ENCODE measurements at places on chromosomes 13 and 19.

- no peak for DNase-seq
Observed at GRCh38 chr13:20567881-20568528, 1.0 kb downstream of the IFT88 start.

GRCh38 chr13:66655847-66656454, 574.2 kb downstream of the PCDH9 start:
- DNase-seq = no peak

DNA sequence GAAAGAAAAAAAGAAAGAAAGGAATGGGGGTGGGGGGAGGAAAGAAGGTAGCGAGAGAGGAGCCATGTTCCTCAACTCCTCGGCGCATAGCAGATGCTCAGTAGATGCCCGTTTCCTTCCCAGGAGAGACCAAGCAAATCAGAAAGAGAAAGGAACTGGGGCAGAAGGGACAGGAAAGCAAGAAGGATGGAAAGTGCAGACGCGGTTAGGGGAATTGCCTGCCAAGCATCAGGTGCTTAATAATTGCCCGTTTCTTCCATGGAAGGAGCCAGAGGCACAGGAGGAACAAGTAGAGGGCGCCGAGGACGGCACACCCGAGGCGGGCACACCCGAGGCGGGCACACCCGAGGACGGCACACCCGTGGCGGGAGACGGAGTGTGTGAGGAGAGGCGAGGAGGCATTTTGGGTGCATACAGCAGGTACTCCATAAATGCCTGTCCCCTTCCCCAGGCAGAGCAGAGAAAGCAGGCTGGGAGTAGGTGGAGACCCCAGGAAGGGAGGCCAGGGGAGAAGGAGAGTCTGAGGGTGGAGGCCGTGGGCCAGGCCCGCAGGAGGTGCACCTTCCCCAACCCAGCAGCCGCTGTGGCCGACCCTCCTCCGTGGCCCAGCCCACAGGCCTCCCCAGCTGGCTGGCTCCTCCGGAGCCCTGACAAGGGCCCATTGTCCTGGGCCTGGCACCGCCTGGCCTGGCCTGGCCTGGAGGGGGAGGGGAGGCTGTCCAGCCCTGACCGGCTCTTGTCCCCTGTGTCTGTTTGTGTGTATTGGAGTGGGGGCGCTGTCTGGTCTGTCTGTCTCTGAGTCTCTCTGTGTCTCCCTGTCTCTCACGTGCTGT, 14.6 kb downstream of the JOSD2 start:
- DNase-seq = no peak

DNA sequence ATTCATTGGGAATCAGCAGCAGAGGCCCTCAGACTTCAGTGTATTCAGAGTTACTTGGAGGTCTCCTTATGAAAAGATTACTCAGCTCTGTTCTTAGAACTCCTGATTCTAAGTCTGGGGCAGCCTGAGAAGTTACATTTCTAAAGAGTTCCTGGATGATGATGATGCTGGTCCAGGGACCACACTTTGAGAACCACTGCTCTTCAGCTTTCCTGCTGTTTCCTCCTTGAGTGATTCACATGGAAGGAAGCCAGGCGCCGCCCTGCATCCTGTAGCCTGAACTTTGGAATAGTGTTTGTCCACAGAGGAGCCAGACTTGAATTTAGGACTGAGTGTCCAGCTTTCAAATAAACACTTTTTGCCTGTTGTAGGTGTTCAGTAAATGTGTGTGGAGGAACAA, 2.9 kb downstream of the CEBPG start:
- no peak for DNase-seq

DNA sequence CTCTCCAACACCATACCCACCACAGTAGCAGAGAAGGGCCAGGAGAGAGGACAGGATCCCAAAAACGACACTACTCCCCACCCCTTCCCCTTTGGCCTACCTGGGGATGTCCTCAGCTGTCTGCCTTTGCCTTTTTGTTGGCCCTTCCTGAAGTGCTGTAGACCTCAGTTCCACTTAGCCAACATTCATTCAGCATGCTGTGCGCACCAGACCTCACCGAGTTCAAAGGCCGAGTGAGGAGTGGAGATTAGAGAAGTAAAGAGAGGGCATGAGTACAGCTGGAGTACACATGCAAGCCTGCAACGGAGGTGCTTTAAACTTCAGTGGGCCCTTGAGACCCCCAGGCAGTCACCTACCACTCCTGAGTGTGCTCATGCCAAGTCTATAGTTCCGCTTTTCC, 99.0 kb downstream of the TEX26 start:
- no peak for DNase-seq

DNA sequence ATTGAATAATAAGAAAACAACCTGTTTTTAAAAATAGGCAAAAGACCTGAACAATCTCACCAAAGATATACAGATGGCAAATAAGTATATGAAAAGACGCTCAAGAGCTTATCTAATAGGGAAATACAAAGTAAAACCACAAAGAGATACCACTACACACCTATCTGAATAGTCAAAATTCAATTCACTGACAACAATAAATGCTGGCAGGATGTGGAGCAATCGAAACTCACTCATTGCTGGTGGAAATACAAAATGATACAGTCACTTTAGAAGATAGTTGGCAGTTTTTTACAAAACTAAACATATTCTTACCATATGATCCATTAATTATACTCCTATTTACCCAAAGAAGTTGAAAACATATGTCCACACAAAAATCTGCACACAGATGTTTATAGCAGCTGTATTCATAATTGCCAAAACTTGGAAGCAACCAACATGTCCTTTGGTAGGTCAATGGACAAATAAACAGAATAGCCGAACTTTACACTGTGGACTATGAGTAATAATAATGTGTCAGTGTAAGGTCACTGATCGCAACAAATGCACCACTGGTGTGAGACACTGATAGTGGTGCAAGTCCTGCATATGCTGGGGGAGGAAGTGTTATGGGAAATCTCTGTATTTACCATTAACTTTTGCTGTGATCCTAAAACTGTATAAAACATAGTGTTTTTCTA, 20.8 kb downstream of the ZC3H13 start:
- no peak for DNase-seq

DNA sequence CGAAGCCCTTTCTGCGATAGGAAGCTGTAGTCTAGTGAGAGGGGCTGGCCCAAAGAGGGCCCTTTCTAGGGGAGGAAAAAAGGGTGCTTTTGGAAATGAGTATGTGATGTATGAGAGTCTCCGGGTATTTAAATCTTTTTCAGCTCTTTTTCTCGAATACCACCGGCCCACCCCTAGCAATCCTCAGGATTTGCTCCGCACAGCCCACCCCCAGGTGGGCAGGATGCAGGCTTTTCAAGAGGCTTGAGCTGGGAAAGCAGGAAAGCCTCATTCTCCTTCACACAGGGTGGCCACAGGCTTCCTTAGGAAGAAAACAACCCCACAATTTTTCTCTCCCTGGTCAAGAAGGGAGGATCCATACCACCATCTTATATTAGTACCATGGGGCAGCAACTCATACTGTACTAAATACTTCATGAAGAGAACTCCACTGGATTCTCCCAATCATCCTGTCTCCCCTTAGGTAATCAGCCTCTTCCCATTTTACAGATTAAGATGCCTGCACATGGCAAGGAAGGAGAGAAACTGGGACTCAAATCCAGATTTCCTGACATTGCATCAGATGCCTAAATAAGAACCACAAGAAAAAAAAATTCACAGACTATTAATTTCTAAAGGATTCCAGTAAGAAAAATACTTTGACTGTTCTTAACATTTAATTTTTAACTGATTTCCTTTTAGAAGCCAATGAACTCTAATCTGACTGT, 84.4 kb downstream of the STK24 start:
- no peak for DNase-seq

GRCh38 chr19:38793671-38794070, 4.7 kb downstream of the LGALS7B start:
- DNase-seq = no peak

DNA sequence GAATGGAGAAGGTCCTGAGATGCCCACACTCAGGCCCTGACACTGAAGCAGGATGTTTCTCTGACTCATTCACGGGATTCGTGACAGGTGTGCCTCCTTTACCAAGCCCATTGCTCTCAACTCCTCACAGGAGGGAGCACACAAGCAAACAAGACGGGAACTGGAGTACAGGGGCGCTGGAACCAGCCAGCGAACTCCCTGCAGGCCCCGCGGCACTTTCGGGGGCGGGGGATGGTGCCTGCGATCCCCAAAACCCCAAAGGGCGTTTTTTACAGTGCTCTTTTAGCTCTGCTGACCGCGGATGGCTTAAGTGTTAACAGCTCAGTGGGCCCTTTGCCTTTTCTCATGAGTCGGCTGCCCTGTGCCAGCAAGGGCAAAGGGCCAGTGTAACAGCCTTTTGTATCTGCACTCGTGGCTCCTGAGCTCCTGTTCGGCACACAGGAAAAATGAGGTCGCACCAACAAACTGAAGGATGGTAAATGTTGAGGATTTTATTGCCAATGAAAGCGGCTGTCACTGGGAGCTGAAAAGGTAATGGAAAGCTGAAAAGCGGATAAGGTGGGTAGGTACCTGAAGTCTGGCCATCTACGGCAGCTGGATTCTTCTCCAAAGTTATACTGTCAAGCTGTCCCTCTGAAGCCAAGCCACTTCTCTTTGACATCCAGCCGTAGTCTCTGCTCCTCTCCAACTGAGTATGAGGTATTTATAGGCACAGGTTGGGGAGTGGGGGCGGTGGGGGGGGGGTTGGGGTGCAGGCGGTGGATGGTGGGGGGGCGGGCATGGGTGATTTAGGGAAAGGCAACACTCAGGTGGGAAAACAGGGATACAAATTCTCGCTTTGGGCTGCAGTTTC, 65.0 kb upstream of the TRPC4 start:
- DNase-seq = no peak

- DNase-seq = no peak
Observed at GRCh38 chr13:97423300-97424045, 10.5 kb upstream of the RAP2A start.

DNA sequence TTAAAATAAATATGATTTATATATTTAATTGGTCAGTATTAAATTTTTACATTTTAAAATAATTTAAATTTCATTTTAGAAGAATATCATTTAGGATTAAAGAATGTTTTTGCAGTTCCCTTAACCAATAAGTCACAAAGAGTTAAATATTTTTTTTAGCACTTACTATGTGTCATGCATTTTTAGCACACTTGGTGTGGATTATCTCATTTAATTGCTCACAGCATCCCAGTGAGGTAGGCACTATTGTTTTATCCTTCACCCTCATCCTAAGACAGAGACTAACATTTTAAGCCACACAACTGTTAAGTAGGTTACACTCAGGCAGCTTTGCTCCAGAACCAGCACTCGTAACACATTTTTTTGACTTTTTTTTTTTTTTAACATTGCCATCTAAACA, 78.2 kb downstream of the URI1 start:
- no peak for DNase-seq

GRCh38 chr19:18502638-18503294, 19.1 kb downstream of the ELL start:
- DNase-seq = no peak

DNA sequence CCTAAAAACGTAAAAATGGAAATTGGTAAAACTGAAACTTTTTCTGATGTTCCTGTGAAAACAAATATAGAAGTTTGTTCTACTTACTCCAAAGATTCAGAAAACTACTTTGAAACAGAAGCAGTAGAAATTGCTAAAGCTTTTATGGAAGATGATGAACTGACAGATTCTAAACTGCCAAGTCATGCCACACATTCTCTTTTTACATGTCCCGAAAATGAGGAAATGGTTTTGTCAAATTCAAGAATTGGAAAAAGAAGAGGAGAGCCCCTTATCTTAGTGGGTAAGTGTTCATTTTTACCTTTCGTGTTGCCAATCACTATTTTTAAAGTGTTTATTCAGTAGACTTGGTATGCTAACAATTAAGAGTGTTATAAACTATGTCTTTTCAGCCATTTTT, 25.6 kb downstream of the BRCA2 start:
- DNase-seq = no peak

- no peak for DNase-seq
Observed at GRCh38 chr19:42166316-42166715, 34.1 kb upstream of the POU2F2 start.

GRCh38 chr19:7304200-7304599, 10.0 kb upstream of the INSR start:
- no peak for DNase-seq

DNA sequence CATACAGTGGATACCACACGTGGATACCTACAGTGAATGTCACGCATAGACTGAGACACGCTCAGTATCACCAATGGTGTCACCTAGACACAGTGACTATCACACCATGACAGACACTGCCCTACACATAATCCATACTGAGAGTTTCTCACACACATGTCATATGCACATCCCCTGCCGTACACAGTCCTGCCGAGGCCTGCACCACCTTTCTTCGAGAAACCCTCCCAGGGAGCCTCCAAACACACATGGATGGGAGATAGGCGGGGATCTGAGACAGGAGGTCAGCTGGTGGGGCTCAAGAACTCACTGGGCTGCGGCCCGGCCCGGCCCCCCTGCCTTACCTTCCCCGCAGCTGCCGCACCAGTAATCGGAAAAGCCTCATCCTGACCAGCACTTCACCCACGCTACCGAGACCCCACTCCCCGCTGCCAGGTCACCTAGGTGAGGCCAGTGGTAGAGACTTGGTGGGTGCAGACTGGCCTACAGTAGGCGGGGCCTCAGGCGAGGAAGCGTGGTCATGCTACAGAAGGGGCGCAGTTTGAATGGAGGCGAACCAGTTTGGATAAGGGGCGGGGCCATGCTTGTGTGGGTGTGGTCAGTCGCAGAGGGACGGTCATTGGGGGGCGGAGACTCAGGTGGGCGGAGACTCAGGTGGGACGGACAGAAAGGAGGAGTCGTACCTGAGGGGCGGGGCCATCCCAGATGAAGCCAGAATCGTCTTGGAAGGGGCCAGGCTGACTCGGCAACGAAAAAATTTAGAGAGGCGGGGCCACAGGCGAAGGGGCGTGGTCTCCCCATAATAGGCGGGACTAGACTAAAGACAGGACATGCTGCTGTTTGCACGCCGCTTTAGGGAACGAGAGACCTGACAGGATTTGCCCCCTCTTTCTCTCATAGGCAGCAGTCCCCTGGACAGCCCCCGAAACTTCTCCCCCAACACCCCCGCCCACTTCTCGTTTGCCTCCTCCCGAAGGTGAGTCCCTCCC, 2.1 kb downstream of the MAST1 start:
- no peak for DNase-seq

GRCh38 chr13:50847501-50847900, 4.0 kb upstream of the DLEU7 start:
- no peak for DNase-seq

GRCh38 chr13:21344662-21345176, 114.4 kb downstream of the ZDHHC20 start:
- no peak for DNase-seq

GRCh38 chr19:46347985-46348384, 1.1 kb downstream of the PPP5C start:
- DNase-seq = no peak

DNA sequence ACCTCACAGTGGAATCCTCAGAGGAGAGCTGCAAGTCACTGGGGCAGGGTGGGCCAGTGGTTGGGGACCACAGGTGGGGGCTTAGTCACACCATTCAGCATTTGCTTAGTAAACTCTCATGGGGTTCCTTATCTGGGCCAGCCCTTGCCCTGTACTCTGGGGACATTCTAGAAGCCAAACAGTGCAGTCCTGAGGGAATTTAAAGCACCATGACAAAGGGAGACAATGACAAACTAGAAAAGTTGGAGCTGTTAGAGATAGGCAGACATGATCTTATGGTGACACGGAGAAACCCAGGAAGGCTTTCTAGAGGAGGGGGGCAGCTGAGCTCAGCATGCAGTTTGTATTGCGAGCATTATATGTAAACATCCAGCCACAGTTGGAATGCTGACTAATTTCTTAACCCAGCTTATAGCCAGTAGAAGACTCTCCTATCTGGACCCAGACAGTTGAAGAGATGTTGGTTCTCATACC, 87.6 kb downstream of the ZNF429 start:
- DNase-seq = no peak
